ENCODE measurements at places on chromosomes 3 and 15.

DNA sequence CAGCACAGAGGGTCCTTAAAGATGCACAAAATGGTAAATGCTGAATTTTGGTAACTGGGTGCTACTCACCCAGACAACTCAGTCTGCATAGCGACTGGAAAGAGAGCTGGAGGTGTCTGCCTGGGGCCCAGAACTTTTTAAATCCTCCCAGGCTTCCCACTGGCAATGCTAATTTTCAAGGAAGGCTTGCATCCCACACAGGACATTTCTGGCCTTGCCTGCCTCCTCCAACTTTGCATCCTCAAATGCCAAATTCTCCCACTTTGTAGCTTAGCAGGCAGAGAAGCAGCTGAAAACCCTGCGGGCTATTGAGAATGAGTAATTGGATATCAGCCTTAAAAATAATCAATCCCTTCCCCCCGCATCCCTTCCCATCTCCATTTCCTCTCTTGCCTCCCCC, 656.6 kb upstream of the ADAMTS9 start:
- DNase-seq, result no peak

DNA sequence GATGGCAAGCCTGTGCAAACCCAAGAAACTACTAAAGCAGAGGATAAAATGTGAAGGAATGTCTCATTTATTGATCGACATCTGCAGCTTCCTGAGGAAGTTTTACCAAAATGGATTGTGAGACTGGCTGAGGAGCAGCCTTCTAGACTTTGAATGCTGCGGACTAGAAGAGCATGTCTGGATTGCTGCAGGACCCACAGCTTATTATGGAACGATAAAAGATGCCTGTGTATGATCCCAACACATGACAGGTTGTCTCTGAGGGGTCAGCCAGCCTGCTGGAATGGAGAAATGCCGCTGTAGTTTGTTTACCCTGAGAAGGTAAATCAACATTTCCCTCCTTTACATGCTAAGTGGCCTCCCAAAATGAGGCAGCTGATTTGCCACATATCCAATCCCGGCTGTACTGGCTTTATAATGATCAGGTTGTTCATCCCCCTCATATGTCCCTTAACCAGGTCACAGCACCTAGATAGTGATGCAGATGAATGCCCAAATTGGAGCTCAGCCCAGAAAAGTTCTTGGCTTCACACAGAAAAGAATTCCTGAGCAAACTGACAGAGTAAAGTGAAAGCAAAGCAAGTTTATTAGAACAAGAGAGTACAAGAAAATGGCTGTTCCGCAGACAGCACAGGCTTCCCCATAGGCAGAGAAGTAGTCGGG, 63.9 kb downstream of the IL12A start:
- no peak for DNase-seq

GRCh38 chr3:69819282-69819681, 80.0 kb downstream of the MITF start:
- no peak for DNase-seq

GRCh38 chr3:99809565-99809964, 8.1 kb upstream of the CMSS1 start:
- no peak for DNase-seq

DNA sequence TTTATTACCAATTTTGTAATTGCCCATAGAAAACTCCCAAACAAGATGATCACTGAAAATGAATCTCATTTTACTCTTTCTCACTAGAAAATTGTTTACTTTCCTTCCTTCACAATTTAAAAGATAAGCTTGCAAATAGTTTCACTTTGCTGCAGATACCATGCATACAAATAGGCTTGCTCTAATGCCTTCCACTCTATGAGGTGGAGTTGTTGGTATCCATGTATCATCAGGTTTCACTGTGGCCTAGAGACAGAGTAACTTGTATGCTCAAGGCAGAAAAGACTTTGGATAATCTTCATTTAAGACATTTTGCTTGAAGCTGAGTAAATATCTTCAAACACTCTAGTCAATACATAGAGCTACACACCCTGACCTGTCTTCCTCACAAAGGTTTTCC, 60.8 kb downstream of the RYK start:
- no peak for DNase-seq

DNA sequence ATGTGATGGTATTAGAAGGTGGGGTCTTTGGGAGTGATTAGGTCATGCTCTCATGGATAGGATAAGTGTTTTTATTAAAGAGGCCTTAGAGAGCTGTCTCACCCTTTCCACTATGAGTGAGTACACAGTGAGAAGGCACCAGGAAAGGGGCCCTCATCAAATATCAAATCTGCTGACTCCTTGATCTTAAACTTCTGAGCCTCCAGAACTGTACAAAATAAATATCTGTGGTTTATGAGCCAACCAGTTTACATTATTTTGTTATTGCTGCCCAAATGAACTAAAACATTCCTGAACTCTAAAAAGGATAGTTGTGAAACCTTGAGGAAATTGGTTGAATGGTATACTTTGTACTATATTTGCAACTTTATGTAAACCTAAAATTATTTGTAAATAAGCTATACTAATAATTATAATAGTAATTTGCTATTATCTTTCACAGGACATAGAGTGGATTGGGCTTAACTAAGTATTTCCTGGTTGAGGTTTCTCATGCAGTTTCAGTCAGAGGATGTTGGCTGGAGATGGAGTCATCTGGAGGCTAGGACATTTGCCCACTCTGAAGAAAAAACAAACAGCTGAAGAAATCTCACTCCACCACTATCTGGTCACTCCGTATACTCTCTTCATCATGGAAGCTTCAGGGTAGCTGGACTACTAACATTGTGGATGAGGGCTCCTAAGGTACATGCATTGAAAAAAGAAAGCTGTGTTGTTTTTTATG, 1068.6 kb upstream of the CADM2 start:
- DNase-seq, result no peak

DNA sequence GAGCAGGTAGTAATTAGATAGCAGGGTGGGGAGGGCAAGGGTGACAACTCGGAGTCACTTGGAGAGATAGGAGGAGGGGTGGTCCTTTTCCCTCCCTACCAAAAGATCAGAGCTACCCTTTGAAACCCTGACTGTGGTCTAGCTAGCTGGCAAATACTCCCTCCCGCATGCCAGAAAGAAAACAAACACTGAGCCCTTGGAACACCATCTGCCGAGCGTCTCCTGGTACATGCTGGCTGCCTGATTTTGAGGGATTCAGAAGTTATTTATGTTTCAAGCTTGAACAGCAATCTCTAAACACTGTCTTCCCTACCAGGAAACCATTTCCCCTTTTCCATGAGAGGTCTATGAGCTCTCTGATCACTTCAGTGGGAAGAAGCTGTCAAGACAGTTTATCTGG, 291.6 kb upstream of the CFAP20DC start:
- DNase-seq, result no peak

DNA sequence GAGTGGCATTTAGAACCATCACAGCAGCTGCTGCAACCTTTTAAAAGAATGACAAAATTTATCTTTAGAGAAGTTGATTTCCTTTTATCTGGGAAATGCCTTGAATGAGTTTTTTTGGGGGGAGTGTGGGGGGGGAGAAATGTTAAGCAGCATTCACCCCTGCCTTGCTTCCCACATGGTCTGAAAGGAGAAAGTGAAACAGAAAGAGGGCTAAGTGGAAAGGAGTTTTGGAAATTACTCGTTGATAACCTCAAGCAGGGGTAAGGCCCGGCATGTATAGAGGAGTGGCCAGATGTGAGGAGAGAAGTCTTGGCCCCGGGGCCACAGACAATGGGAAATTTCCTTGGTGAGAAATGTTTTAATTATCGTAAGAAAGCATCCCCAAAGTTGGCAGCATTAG, 23.5 kb downstream of the B3GALNT1 start:
- no peak for DNase-seq

GRCh38 chr15:40243126-40243810, 4.4 kb downstream of the PAK6 start:
- no peak for DNase-seq

- DNase-seq, result no peak
Measured at GRCh38 chr15:87959662-87960061, 296.9 kb downstream of the NTRK3 start.

- no peak for DNase-seq
Measured at GRCh38 chr15:99399618-99400017, 148.3 kb downstream of the LRRC28 start.

DNA sequence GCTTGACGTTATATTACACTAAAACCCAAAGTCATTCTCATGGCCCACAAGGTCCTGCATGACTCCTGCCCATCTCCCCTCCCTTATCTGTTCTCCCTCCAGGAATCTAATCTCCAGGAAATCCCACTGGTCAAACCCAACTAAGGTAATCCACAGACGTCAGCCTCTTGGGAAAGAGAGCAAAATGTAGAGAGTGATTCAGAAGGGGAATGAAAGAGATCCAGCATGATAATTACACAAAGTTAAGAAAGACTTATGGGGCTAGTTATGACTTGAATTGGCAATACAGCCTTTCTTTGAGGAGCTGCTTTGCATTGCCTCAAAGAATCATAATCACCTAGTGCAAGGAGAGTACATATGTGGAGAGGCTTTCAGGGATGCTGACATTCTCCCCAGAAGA, 137.8 kb upstream of the MYRIP start:
- no peak for DNase-seq

DNA sequence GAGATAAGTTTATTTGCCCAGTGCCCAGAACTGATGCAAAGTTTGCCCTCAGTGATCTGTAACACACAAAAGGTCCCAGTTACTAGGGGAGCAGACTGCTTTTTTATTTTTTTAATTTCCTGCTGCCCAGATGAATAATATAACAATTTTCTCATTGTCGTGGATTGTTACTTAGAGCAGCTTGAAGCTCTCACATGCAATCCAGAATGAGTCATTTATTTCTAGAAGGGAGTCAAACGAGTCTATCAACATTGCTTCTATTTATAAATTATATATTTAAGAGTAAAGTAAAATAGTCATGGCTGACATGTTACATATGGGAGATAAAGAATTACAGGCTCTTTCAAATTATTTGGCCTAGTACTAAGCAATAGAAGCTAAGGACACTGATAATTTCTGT, 41.3 kb downstream of the MEIS2 start:
- DNase-seq, result no peak

GRCh38 chr15:66655511-66655910, 46.5 kb upstream of the SMAD6 start:
- no peak for DNase-seq

DNA sequence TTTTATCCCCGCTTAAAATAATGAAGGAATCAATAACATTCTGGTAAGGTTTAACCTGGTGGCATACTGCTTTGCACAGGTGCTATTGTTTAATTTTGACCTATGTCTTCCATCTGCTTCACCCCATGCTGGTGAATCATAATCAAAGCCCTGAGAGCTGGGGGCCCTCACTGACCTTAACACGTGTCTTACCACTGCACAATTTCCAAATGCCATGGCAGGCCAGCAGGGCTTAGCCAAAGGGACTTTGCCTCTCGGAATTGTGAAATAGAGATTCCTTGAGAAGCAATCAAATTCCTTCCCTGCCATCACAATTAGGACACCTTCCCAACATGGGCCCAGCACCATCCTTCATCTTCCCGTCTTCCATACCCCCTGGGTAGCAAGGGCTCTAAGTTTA, 242.6 kb upstream of the THBS1 start:
- no peak for DNase-seq

DNA sequence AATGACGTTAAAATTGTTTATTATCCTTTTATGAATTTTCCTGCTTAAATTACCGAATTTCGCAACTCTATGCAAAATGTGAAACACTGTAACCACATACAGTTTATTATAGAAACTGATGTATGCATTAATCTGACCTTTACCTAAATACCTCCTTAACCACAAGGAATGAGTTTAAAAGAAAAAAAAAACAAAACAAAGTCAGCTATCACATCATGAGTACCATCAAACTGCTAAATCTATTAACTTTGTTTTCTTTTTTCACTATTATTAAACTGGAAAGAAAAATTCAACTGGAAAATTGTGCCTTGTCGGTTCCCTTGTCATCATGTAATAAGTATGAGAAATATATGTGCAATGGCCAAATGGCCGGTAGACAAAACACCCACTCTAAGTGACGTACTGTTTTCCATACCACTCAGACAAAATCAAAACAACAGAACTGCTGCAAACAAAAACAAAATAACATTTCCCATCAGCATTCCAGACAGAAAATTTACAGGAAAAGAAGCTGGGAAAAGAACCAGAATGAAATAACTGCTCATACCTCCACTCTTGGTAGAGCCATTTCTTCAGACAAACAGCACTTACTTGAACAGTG, 415.3 kb downstream of the FOXP1 start:
- DNase-seq, result no peak

GRCh38 chr3:62622553-62623174, 249.3 kb upstream of the FEZF2 start:
- peak; percentile 34 for DNase-seq

GRCh38 chr3:10993729-10994065, 1.1 kb downstream of the SLC6A1 start:
- DNase-seq, result no peak

GRCh38 chr3:140816372-140817195, 125.1 kb upstream of the SLC25A36 start:
- DNase-seq, result no peak

GRCh38 chr15:83065431-83065830, 1.6 kb downstream of the BTBD1 start:
- DNase-seq, result no peak

DNA sequence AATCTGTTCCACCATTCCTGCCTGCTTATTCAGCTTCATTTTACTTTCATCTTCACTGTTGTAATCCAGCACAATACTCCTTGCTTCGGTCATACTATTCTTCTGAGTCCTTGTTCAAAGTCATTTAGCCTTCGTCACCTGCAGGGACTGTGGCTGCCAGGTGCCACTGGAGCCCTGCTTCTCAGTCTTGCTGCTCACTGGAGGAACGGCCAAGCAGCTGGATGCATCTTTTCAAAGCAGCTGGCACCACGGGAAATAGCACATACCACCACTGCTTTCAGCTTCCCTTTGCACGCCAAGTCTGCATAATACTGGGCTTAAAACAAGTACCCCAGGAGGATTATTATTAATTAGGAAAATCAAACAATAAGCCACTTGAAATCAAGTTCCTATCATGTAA, 287.6 kb downstream of the BCHE start:
- DNase-seq, result no peak

- no peak for DNase-seq
Measured at GRCh38 chr3:41330465-41330864, 131.2 kb downstream of the CTNNB1 start.

GRCh38 chr3:53885239-53885638, 3.3 kb upstream of the ACTR8 start:
- DNase-seq, result no peak

- no peak for DNase-seq
Measured at GRCh38 chr3:197545571-197545970, 10.2 kb downstream of the BDH1 start.

Measured in A549 (cell line).